Peyer's patch (tissue), 4 donors: ENCODE measurements at places on chromosomes 11 and 22. TPM values are rescaled to one million over a fixed set of nuclear protein-coding genes. Genes with fewer than 3 reads are reported as not detected.

DNA sequence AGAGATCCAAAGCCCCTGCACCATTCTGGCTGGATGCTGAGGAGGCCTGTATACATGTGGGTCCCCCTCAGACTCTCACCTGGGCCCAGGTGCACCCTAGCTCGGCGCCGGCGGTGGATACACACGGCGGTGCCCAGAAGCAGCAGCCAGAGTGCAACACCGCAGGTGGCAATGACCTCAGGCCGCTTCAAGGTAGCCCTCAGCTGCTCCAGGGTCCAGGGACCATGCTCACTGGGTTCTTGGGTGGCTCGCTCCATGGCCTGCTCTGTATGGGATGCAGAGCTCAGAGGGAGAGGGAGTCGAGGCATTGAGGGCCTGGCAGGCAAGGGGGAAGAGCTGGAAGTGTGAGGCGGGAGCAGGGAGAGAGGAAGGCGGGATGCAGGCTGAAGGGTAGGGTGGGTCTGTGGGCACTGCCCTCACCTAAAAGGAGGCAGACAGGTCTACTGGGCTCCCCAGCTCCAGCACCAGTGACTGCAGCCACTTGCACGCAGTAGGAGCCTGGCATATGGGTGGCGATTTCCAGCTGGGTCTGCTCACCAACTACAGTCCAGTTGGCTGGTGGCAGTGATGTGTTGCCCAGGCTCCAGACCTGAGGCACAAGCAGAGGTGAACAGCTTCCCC is 3.8 kb downstream of the ROBO4 start:
- DNase-seq: no peak

GRCh38 chr11:116930177-116930576 is 92.8 kb upstream of the APOA1 start:
- DNase-seq: peak; percentile 75

- no peak for DNase-seq
These were observed 981.3 kb downstream of the OPCML start for GRCh38 chr11:132551016-132551415.

CHRM1 gene
- total RNA-seq: 0.76 TPM

- DNase-seq: no peak
These were observed 14.1 kb downstream of the AASDHPPT start for GRCh38 chr11:106091480-106092123.

GRCh38 chr11:12141283-12141682 is 30.9 kb downstream of the MICAL2 start:
- no peak for DNase-seq

DNA sequence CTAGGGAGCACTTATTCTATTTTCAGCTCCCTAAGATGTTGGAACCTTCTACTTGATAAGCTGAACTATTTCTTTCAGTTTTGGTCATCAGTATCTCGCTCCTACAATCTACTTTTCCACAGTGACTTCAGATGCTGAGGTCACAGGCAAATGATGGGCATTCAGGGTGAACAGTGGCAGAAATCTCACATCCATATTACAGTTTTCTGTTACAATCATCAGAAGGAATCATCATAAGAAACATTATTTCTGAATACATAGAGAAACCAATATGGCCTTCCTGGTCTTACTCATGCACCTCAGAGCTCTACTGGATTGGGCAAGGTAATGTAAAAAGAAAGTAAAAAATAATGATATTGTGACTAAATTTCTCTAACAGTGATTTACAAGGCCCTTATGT is 39.4 kb upstream of the DDI1 start:
- DNase-seq: no peak

SLN gene
- total RNA-seq: not detected

DNA sequence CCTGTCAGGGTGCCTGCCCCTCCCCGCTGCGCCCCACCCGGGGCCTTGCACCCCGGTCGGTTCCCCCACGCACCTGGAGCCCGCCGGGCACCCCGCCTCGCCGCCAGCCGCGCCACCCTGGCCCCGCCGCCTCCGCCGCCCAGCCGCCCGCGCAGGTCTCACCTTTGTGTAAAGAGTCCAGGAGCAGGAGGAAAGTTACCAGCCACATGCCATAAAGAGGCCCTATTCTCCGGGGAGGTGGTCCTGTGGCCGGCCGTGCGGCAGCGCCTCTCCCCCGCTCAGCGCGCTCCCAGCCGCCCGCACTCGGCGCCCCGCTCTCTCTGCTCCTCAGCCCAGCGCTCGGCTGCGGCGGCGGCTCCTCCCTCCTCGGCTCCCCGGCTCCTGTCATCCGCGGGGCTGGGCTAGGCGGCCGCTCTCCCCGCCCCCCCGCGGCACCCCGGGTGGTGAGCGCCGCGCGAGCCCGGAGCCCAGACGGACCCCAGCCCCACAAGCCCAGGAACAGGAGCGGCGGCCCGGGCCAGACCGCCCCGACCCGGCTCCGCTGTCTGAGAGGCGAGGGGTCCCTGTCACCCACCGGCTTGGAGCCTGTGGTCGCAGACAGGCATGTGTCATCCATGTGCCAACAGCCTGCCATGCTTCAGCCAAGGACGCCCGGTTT is at the start of gene DSCAML1:
TSS of gene DSCAML1 (minus strand) at position 345 of the 658 bp plus-strand sequence. CDS start at position 208, 137 bp downstream.
- no peak for DNase-seq

DNAJB13 gene
- 0.54 TPM for total RNA-seq

DNA sequence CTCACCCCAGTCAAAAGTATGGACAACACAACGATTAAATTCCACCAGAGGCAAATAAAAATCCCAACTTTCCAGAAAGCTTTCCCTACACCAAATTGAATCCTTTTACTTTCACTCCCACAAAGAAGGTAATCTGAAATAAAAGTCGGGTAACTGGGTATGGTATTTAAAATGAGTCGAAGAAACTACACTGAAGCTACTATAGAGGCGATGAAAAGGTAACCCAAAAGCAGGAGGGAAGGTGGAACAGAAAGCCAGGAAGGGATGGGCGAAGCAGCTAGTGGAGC is 1.1 kb downstream of the PICALM start:
- no peak for DNase-seq

DNA sequence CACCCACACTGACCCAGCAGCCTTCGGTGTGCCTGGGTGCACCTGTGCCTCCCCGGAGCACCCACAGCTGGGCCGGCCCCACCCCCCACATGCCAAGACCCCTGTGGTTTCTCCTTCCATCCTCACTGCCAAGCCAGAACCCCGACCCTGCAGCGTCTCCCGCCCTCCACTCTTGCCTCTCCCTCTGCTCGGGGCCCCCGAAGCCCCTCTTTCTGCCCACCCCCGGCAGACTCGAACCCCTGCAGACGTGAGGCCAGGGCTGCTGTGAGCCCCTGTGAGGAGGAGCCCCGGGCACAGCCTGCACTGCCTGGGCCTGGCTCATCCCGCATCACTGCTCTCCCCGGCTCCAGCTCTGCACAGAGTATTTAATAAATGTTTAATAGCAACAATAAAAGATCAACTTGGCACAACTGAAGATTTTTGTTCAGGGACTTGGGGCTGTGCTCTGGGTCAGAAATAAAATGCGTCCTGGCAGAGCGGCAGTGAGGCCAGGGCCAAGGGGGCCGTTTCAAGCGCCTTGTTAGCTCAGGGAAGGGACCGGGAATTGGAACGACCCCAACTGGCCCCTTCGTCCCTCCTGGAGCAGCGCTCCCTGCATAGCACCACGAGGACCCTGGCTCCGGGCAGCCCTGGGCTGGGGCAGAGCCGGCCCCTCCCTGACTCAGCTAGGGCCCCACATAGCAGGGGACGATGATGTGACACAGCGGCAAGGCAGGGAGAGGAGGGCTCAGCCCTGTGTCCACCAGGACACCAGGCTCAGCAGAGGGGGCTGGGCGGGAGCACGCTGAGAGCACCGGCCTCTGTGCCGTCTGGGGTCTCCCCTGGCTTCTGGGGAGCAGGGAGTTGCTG is 520.8 kb downstream of the BRD1 start:
- peak; percentile 39 for DNase-seq

DNA sequence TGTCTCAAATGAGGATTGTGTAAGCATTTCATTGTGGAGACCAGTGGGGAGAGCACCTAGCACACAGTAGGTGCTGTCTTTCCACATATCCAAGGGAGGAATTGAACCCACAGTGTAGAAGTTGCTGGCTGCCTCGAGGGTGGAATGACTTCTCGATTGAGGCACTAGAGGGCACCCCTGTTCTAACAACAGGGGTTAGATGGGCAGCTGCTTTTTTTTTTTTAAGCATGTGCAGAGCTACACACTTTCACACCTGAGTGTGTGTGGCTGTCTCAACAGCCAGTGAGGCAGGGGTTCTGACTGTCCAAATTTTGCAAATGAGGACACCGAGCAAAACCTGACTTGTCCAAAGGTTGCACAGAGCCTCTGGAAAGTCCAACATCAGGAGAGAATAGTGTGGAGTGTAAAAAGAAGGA is 118.2 kb upstream of the CRYBB3 start:
- no peak for DNase-seq

DNA sequence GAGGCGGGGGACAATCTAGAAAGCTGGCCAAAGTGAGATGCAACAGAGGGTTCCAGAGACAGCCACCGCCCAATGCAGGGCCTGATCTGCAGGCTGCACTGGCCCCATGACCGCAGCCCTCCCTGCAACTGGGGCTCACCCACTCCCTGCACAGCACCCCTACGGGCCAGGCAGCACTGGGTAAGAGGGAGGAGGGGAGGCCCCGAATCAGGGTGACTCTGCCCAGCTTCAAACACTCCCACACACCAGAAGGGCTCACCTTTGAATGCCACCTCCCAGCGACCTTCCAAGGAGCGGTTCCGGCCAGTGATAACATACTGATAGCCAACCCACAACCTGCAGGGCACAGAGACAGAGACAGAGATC is 59.3 kb downstream of the DGCR2 start:
- DNase-seq: no peak

DNA sequence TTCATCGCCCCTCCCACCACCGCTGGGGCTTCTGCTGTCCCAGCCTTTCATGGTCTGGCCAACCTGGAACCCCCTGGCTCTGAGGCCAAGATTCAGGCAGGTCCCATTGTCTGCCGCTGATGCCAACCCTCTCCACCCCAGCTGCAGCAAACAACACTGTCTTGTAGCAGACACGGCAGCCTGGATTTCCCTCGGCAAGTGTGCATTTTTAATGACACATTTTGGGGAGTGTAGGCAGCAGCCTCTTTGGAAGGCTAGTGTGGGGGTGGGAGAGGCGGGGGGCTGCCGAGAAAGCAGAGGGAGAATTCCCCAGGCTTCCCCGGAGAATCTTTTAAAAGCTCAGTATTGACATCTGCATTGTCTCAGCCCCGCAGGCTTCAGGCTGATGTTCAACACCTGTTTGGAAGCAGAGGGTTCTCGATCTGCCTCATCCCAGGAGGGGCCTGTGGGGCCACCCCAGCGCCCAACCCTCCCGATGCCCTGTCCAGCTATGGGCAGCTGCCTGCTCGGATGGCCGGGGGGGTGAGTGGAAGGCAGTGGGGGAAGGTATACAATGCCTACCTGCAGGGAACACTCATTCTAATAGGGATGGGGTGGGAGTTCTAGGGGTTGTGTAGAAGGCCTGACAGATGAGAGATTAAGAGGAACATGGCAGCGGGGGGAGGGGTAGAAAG is 41.5 kb downstream of the NECTIN1 start:
- DNase-seq: no peak

GRCh38 chr22:37569009-37569920 is 9.0 kb downstream of the CDC42EP1 start:
- peak; percentile 87 for DNase-seq

DNA sequence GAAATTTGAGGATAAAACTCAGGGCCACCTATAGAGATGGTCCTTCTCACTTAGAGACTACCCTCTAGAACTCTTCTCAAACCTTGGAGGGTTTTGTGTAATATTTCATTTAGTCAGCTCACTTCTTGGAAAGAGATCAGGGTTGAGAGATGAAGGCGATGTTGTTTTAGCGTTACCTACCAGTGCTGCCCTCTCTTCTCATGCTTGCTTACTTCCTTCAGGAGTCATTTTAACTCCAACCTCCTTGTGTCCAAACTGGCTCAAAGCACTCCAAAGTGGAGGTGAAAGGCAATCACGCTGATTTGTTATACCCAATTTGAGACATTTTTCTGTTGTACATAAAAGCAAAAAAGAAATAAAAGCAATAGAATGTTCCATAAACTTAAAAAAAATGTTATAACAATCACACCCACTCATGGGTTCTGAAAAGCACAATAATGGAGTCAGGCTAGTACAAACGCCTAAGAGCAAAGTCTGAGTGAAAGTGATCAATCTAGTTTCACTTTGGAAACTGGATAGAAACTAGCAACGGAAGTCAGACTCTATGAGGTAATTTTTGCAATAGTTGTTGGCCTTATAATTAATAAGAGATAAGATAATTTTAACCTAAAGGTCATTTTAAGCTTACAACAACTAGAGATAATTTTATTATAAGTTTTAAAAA is 117.1 kb downstream of the MRTFA start:
- no peak for DNase-seq

DNA sequence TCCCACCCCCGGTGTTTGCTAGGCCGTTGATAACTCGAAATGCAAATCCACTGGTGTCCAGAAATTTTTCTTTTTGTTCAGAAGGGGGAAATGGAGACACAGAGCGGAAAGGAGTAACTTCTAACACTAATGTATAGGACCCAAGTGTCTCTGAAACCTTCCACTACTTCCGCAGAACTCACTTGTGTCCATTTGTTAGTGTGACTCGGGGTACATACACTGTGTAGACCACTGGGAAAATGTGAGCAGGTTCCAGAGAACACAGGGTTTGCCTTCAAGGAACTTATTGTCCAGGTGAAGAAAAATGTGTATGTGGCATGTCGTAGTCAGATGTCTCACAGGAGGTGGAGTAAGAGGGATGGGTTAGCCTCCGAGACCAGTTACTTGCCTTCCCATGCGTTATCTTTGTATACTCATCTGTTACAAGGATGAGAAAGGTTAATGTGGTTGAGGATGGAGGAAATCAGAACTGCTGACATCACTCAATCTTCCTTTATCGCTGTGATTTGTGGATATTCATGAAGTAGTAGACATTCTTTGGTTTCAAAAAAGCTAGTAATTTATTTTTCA is 857 bp downstream of the ARCN1 start:
- DNase-seq: no peak

OR5P2 gene
- total RNA-seq: not detected

IL18 gene
- 19.0 TPM for total RNA-seq

GRCh38 chr22:44224166-44224565 is 43.4 kb downstream of the PARVG start:
- no peak for DNase-seq

DNA sequence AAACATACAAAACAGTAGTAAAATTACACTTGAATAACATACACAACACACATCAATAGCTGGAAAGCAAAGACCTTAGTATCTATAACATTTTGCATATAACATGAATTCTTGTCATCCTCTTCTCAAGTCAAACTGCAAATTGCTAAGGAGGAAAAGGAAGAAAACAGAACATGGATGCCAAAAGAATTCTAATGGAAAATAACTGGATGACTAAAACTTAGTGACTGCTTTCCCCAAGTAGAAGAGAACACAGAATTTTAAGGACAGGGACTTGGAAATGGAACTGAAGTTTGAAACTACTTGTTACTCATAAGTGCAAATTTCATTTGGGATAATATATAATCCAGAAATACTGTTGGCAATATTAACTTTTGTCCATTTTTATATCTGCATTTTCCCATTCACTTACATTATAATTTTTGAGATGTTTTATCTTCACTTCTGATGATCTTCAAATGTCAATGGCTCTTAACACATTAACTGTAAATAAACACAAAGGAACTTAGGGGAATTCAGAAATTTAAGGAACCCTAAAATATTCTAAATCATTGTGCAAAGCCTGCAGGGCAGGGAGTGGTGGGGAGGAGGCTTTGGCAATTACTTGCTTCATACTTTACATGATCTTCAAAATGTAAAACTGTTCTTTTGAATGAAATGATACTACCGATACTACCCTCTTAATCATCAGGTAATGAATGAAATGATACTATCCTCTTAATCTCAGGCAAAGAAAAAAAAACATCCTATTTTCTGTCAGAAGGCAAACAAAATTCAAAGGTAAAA is 9.9 kb downstream of the MTMR2 start:
- no peak for DNase-seq

MS4A12 gene
- not detected for total RNA-seq
